ENCODE measurements at places on chromosomes 6 and 20.

- DNase-seq: no peak
Measured at GRCh38 chr6:70764706-70765105, 97.0 kb downstream of the SMAP1 start.

DNA sequence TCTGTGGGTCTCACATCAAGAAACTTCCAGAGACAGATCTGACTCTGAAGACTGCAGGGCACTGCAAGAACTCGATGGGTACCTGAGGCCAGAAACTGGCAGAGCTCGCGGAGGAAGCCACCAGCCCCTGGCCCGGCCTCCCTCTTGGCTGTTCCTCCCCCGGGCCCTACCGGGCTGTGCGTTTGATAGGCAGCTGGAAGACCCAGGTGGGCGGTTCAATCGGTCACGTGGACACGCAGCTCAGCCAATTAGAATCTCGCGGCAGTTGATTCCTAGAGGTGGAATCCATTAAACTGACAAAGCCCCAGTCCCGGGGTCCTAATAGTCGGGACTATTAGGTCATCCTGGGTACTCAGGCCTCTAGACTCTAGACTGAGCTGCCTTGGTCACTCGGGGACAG lies 154.2 kb upstream of the PROKR2 start:
- no peak for DNase-seq

DNA sequence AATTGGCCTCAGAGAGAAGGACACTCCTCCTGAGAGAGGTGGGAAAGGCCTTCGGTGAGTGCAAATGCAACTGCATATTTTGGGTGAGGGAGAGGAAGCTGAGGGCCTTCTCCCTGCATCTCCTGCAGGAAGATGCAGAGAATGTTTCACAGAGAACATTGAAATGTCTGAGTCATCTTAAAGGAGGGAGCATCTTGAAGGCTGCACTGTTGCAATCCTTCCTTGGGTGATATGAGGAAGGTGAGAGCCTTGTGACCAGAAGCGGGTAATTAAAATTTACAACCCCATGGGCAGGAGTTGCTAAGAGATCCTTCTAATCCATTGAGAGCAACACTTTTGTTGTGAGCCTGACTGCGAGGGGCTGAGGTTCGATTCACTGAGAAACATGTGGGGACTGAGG lies 375.7 kb upstream of the MARCKS start:
- DNase-seq: no peak

DNA sequence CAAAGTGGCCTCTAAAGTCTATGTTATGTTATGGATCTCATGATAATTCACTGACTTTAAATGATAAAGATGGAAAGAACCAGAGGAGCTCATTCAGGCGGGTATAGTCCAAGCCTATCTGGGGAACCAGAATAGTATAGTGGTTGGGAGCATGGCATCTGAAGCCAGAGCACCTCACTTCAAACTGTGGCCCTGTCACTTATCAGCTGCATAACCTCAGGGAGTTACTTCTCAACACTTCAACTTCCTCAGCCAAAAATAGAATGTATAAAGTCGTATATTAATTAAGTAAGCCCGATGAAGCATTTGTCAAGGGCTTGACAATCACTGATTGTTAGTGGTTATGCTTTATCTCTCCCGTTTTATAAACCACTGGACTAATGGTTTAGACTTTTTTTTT lies 112.7 kb downstream of the RTN4IP1 start:
- no peak for DNase-seq

GRCh38 chr20:59170406-59171349 lies 7.1 kb downstream of the ZNF831 start:
- no peak for DNase-seq

- no peak for DNase-seq
Measured at GRCh38 chr6:151627689-151628444, 134.1 kb downstream of the CCDC170 start.

DNA sequence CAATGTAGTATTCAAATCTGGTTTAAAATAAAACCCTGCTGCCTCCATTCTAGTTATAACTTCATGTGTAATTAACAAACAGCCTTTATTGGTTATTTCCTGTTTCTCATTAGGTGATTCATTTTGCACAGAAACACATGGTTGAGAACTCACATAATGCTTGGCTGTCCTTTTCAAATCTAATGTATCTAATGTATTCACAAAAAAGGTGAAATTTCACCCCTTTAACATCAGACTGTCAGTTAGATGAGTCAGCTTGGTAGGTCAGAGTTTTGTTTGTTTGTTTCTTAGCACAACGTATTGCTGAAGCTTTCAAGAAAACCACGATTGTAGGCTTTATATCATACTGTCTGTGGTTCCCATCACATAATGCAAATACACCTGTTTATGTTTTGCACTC lies 78.7 kb upstream of the TMEM30A start:
- DNase-seq: no peak

- DNase-seq: no peak
Measured at GRCh38 chr6:37077905-37078296, 72.4 kb downstream of the FGD2 start.

- no peak for DNase-seq
Measured at GRCh38 chr6:157637941-157638662, 184.9 kb upstream of the SNX9 start.

- no peak for DNase-seq
Measured at GRCh38 chr6:142507065-142507464, 205.3 kb downstream of the ADGRG6 start.

DNA sequence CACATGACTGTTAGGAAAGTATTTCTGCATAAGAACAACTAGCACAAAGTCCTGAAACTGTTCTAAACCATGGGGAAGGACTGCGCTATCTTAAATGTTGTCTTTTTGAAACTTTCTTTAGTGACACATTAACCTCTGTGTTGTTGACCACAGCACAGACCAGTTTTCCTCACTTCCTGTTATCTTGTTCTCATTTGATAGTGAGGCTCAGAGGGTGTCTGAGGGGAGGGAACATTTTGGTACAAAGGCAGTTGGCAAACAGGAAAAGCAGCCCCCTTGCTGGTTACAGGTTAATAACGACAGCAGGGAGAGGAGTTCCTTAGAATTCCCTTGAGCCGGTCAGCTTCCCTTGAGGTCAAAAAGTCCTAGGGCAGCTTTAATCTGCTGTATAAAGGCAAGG lies 143.5 kb upstream of the BMP2 start:
- peak; percentile 22 for DNase-seq

Data from GM20000 (cell line).